Effector memory CD8-positive, alpha-beta T cell (primary cell): ENCODE measurements at places on chromosomes 1 and 21.

DNA sequence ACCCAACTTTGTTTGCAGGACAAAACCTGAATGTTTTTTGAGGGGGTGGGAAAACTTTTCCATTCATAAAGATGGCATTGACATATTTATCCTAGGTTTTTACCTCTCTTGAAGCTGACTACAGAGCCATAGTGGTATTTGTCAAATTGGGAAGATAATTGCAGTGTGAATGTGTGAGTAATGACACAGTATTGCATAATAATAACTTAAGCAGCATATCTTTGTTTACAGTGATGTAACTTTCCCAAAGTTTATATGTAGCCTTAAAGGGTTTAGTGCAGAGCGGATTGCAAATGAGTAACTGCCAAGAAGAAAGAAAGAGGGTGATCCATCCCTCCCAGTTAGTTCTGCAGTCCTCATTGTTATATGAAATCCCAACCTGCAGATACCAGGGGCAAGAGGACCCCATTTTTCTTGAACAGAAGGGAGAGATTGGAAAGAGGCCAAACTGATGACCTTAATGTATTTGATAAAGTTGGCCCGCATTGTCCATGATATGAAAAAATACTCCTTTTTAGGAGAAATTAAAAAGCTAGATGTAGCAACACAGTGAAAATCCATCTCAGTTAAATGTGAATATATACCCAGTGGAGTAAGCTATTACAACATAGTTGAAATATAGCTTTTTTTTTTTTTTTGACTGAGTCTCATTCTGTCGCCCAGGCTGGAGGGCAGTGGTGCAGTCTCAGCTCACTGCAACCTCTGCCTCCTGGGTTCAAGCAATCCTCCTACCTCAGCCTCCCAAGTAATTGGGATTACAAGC lies 23.7 kb upstream of the NFIA start:
- no peak overlapping the region for H3K4me3 ChIP-seq
- H3K4me1 ChIP-seq, result peaks cover 13% of the 10 kb centered on the region
- H3K27me3 ChIP-seq, result peaks cover 9% of the 10 kb centered on the region
- DNase-seq, result no peak
- H3K27ac ChIP-seq, result no peak overlapping the region

- H3K4me1 ChIP-seq, result no peaks in the 10 kb centered on the region
- no peak overlapping the region for H3K27ac ChIP-seq
- H3K27me3 ChIP-seq, result no peaks in the 10 kb centered on the region
- DNase-seq, result no peak
These were observed 172.0 kb downstream of the HMCN1 start for GRCh38 chr1:185906186-185906585.

GRCh38 chr21:44259082-44259705 lies 2.5 kb downstream of the DNMT3L start:
- peaks cover 25% of the 10 kb centered on the region for H3K27me3 ChIP-seq
- no peaks in the 10 kb centered on the region for H3K4me1 ChIP-seq
- H3K27ac ChIP-seq, result no peak overlapping the region
- no peak for DNase-seq
- H3K36me3 ChIP-seq, result peaks cover 2% of the 10 kb centered on the region

- H3K27me3 ChIP-seq, result peaks cover 53% of the 10 kb centered on the region
- no peak overlapping the region for H3K4me3 ChIP-seq
These were observed 46.2 kb downstream of the SYT2 start for GRCh38 chr1:202664083-202664482.

DNA sequence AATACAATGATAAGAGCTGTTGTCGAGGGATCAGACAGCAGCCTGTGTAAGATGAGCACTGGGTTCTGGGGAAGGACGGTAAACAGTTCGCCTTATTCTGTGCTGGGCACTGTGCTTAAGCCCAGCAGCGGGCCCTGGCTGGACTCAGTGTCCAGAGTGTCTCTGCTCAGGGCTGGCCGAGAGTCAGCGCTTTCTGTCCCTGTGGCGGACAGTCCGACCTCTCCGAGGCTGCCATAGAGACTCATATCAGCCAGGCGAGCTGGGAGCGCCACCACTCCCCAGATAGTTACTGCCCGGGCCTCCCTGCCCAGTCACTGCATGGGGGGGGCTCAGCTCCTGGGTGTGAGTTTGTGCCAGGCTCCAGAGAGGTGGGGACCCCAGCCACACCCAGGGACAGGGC lies 14.7 kb upstream of the NPHP4 start:
- peaks cover 20% of the 10 kb centered on the region for H3K4me1 ChIP-seq
- no peak for DNase-seq
- H3K4me3 ChIP-seq, result no peak overlapping the region

DNA sequence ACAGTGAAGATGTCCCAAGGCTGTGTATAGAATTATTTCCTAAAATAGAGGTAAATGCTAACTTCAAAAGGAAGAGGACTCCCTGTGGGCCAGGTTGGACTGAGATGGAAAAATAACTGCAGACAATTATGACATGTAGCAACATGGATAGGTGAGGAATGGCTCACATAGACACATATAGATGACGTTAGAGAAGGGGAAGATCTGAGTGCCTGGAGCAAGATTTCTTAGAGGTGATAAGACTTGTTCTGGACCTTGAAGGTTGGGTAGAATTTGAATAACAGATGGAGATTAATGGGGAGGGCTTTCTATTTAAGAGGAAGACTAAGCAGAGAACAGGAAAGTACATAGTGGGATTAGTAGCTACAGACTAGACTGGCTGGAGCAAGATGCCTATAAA lies 76.9 kb downstream of the C1orf21 start:
- H3K4me1 ChIP-seq, result peaks cover 43% of the 10 kb centered on the region
- no peaks in the 10 kb centered on the region for H3K27me3 ChIP-seq
- H3K4me3 ChIP-seq, result no peak overlapping the region

DNA sequence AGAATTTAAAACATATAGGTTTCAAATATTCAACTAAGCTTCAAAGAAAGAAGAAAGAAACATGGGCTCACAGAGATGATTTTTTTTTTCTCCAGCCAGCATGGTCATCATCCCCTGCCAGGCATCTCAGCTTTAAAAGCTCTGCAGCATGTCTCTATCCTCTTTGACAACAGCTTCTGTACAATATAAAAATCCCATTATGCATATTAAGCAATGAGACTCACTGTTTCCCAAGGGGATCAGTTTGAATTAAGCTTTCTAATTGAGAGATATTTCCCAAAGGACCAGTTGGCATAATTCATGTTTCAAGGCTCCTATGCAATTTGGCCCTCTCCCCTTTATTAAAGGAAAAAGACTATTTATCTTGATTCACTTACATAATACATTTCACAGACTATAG lies 220.3 kb downstream of the GRIK1 start:
- no peak for DNase-seq
- H3K27me3 ChIP-seq, result no peaks in the 10 kb centered on the region
- H3K36me3 ChIP-seq, result no peaks in the 10 kb centered on the region
- H3K4me3 ChIP-seq, result no peak overlapping the region
